ENCODE measurements at places on chromosomes 4 and X.

DNA sequence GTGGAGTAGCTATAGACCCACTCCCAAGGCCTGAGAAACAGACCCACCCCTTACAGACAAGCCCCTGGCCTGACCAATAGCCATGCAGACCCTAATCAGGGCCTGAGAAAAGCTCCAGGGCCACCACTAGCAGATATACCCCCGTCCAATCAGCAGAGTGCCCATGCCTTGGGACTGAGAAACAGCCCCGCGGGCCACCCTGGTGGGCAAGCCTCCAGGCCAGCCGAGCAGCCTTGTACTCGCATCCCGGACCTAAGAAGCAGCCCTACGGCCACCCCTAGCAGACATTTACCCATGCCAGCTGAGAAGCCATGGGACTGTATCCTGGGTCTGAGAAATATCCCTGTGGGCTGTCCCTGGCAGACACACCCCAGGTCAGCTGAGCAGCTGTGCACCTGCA lies 436.5 kb downstream of the SMARCA1 start:
- no peak for DNase-seq

GRCh38 chr4:140019619-140020347 lies 134.2 kb downstream of the MAML3 start:
- DNase-seq = peak; percentile 59

DNA sequence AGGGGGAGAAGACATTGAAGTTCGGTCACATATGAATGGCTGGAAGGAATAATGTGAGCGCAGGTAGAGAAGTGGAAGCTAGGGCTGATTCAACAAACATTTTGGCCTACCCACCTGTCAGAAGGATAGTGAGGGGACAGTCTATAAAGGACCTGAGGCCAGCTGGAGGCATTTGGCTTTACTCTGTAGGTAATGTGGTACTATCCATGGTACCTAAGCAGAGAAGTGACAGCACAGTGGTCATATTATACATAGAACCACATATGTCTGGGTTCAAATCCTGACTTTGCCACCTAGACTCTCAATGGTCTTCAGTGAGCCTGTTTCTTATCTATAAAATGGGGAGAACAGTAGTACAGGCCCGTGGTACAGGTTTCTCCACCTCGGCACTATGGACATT lies 257.1 kb downstream of the EVC2 start:
- DNase-seq = no peak

- DNase-seq = no peak
These were observed 556 bp upstream of the SLC25A43 start for GRCh38 chrX:119398587-119398973.

DNA sequence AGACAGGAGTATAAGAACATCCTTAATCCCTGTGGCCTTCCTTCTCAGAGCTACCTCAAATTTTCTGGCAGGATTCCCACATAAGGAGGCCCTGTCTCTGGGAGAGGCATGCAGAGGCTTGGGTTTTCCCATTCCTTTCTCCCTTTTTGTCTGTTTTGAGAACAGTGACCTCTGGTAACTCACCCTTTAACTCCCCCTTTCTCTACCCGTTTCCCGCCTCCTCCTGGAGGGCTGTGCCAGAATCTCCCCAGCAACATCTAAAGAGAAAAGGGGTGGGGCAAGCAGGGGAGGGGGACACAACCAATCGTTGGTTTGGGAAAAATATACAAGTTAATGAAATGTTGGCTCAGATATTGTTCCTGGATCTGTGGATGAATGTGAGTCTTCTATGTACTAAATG lies 303.7 kb upstream of the IRS4 start:
- DNase-seq = no peak

DNA sequence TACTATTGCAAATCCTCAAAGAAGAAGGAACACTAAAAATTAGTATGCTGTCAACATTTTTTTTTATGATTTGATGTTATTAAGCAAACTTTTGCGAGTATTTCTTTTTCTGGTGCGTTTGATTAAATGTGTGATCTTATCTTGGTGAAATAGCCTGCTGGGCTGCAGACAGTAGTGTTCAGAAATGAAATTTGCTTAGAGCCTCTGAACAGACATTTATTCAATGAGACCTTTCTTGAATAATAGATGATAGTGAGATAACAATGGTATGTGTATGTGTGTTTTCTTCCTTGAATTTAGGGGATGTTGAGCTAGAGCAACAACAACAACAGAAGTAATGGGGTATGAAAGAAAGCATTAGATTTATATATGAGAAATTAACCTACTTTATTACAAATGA lies 12.7 kb downstream of the ADGRL3 start:
- no peak for DNase-seq

DNA sequence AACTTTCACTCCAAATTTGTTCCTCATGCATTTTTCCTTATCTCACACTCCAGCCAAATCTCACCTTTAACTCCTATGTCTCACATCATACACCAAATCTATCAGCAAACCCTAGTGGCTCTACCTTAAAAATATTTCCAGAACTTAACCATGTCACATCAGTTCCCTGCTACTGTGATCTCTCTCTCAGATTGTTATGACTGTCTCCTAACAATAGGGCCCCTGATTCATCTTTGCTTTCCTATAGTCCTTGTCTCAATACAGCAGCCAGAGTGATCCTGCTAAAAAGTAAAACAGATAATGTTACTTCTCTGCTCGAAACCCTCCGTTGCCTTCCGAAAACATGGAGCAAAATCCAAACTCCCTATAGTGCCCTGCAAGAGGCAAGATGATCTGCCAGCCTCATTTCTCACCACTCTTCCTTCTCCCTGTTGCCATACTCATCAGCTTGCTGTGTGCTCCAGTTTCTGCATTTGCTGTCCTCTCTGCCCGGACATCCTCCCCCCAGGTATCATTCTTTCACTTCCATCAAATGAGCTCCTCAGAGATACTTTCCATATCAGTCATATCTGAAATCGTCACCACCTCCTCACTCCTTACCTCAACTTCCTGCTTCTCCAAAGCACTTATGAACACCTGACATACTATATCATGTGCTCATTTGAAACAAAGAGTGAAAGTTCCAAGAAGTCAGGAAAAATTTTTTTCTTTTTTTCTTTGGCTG lies 293.4 kb upstream of the NR3C2 start:
- DNase-seq = no peak

DNA sequence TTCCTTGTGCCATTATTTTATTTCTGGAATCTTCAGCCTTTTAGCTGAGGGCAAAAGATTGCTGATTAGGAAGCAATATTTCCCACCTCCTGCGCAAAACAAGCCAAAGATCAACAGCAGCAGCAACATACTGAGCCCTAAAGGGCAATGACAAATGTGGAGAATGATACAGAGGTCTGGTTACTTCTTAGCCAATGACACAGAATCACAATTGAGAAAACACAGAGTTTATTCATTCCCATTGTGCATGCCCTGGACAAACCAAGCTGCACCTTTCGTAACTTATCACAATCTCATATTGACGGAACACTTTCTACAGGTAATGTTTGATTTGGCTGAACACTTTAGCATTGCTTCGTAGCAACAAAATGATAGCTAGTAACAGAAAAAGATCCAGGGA lies 13.4 kb downstream of the F9 start:
- no peak for DNase-seq

DNA sequence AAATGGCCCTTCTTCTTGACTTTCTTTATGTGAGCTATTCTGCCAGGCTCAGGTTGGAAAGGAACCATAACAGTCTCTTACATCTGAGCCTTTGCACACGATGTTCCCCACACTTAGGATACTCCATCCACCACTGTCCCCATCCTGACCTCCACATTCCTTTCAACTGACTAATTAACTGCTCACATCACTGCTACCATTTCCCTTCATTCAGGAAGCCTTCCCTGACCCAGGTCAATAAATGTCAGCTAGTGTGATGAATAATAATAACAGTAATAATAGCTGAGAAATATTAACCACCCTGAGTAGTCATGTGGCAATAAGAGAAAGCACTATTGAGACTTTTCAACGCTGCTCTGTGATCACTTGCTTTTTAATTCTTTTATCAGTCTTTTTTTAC lies 291.7 kb downstream of the KCNIP4 start:
- no peak for DNase-seq

- DNase-seq = no peak
These were observed 59.9 kb downstream of the ELOVL6 start for GRCh38 chr4:110138551-110138950.
